ENCODE measurements at places on chromosomes 2 and 18.

DNA sequence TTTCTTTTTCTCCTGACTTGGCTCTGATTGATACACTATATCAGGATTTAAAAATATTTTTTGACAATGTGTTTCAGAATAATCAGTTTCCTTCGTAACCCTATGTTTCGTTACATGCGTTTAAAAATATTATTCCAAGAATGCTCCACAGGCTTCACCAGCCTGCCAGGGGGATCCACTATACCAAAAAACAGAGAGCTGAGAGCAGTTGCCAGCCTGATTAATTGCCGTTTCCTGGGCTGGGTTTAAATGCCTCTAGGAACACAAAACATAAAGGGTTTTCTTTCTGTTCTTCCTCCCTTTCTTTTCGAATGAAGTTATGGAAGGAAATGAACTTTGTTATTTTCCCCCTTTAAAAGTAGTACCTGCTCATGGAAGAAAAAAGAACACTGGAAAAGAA, 47.9 kb downstream of the LRRFIP1 start:
- H3K4me3 ChIP-seq = no peak overlapping the region
- H3K27ac ChIP-seq = peak overlapping the region; percentile 46
- H3K27me3 ChIP-seq = no peaks in the 10 kb centered on the region
- H3K4me1 ChIP-seq = peaks cover 83% of the 10 kb centered on the region
- H3K36me3 ChIP-seq = no peaks in the 10 kb centered on the region

DNA sequence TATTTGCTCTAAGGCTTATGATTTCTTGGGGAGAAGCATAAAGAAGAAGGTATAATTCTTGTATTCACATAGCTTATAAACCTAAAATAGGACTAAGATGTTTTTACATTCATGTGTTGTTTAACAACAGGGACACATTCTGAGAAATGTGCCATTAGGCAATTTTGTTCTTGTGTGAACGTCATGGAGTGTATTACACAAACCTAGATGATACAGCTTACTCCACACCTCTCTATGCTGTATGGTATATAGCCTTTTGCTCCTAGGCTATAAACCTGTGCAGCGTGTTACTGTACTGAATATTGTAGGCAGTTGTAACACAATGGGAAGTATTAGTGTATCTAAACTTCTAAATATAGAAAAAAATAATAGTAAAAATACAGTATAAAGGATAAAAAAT, 92.1 kb downstream of the PHLPP1 start:
- no peak for DNase-seq
- no peak overlapping the region for H3K27ac ChIP-seq
- no peaks in the 10 kb centered on the region for H3K27me3 ChIP-seq
- H3K4me3 ChIP-seq = no peak overlapping the region
- H3K4me1 ChIP-seq = peaks cover 37% of the 10 kb centered on the region
- H3K36me3 ChIP-seq = no peaks in the 10 kb centered on the region

DNA sequence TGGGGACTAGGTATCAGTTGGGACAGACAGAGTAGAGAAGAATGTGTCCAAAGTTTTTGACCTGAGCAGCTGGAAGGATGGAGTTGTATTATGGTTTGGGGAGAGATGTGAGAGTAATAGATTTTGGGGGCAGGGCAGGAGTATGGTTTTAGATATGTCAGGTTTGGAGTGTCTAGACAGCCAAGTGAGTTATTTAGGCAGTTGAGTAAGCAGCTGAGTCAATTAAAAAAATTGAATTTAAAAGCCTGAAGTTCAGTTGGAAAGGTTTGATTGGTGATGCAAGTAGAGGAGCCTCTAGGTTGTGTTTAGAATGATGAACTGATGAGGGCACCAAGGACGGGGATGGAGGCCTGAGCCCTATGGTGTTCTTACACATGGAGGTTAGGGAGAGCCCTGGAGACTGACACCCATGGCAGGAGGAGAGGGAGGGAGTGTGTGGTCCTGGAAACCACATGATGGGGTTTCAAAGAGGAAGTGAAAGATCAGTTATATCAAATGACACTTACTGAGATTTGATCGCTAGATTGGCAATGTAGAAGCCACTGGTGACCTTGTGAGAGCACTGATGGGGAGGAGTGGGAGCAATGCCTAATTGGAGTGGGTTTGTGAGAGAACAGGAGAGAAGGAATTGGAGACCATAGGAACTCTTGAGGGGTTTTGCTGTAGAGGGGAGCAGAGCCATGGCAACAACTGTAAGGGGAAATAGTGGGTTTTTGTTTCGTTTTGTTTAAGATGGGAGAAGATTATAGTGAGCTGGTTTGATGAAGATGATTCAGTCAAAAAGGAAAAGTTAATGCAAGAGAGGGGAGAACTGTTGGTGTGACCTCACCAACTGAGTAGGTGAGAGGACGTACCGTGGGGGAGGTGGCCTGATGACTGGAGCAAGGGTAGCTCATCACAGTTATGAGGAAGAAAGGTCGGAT, 10.3 kb downstream of the ITGA6 start:
- H3K4me1 ChIP-seq = peaks cover 91% of the 10 kb centered on the region
- DNase-seq = no peak
- H3K4me3 ChIP-seq = no peak overlapping the region
- no peaks in the 10 kb centered on the region for H3K27me3 ChIP-seq
- H3K36me3 ChIP-seq = no peaks in the 10 kb centered on the region

- no peaks in the 10 kb centered on the region for H3K36me3 ChIP-seq
- no peaks in the 10 kb centered on the region for H3K4me1 ChIP-seq
- no peak overlapping the region for H3K4me3 ChIP-seq
These were observed 58.2 kb downstream of the PMAIP1 start for GRCh38 chr18:59957957-59958356.

- H3K27me3 ChIP-seq = no peaks in the 10 kb centered on the region
These were observed 53.4 kb downstream of the SDC1 start for GRCh38 chr2:20171445-20171977.

DNA sequence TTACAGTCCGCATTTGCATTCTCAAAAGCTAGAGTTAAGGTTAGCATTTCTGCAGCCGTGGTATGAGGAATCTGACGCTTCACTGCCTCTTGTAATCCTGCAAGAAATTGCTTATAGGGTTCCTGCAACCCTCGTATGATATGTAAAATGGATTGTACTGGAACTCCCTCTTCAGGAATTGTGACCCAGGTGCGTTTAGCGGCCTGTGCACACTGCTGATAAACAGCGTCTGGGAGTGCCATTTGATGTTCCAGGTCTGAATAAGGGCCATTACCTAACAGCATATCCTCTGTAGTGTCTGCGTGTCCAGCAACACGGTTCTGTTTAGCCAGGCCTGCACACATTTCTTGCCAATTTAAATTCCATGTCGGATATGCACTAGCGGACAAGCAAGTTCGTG, 42.5 kb downstream of the CXCR4 start:
- no peak overlapping the region for H3K27ac ChIP-seq
- H3K27me3 ChIP-seq = no peaks in the 10 kb centered on the region
- no peaks in the 10 kb centered on the region for H3K36me3 ChIP-seq
- H3K4me1 ChIP-seq = no peaks in the 10 kb centered on the region
- no peak overlapping the region for H3K4me3 ChIP-seq

GRCh38 chr2:161946489-161947107, 127.4 kb downstream of the DPP4 start:
- no peaks in the 10 kb centered on the region for H3K36me3 ChIP-seq
- no peak overlapping the region for H3K27ac ChIP-seq
- H3K27me3 ChIP-seq = no peaks in the 10 kb centered on the region
- peaks cover 5% of the 10 kb centered on the region for H3K4me1 ChIP-seq
- DNase-seq = peak; percentile 18

- DNase-seq = no peak
- no peaks in the 10 kb centered on the region for H3K27me3 ChIP-seq
- no peak overlapping the region for H3K27ac ChIP-seq
- no peaks in the 10 kb centered on the region for H3K4me1 ChIP-seq
These were observed 114.6 kb upstream of the TEX51 start for GRCh38 chr2:126784045-126784444.

DNA sequence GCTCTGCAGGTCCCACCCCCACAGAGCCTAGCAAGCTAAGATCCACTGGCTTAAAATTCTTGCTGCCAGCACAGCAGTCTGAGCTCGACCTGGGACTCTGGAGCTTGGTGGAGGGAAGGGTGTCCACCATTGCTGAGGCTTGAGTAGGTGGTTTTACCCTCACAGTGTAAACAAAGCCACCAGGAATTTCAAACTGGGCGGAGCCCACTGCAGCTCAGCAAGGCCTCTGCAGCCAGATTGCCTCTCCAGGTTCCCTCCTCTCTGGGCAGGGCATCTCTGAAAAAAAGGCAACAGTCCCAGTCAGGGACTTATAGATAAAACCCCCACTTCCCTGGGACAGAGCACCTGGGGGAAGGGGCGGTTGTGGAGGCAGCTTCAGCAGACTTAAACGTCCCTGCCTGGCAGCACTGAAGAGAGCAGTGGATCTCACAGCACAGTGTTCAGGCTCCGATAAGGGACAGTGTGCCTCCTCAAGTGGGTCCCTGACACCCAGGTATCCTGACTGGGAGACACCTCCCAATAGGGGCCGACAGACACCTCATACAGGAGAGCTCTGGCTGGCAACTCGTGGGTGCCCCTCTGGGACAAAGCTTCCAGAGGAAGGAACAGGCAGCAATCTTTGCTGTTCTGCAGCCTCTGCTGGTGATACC, 20.0 kb upstream of the NEMP2 start:
- peaks cover 15% of the 10 kb centered on the region for H3K4me1 ChIP-seq
- no peak overlapping the region for H3K4me3 ChIP-seq
- DNase-seq = peak; percentile 51
- H3K27ac ChIP-seq = no peak overlapping the region
- no peaks in the 10 kb centered on the region for H3K27me3 ChIP-seq
- no peaks in the 10 kb centered on the region for H3K36me3 ChIP-seq

DNA sequence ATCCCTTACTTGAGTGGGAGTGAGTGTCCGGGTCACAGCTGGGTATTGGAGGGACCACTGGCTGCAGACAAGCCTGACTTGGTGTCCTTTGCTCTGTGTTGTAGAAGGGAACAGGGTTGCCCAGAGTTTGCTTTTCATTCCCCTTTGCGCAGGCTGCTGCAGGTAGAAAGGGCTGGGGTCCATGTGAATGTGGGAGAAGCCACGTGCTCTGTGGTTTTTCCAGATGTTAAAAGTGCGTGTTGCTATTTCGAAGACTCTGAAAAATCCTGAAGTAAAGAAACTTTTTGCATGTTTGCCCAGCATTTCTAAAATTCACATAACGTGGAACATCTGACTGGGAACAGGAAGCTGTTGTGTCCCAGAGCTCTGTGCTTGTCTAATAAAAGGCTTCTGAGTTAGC, 28.8 kb downstream of the GLI2 start:
- no peak overlapping the region for H3K4me3 ChIP-seq
- no peak overlapping the region for H3K27ac ChIP-seq
- no peaks in the 10 kb centered on the region for H3K36me3 ChIP-seq
- peaks cover 13% of the 10 kb centered on the region for H3K27me3 ChIP-seq
- no peak for DNase-seq
- no peaks in the 10 kb centered on the region for H3K4me1 ChIP-seq

- no peak for DNase-seq
- no peaks in the 10 kb centered on the region for H3K36me3 ChIP-seq
- H3K4me3 ChIP-seq = no peak overlapping the region
- H3K27ac ChIP-seq = no peak overlapping the region
- no peaks in the 10 kb centered on the region for H3K4me1 ChIP-seq
These were observed 79.7 kb upstream of the APCDD1 start for GRCh38 chr18:10374636-10375293.

DNA sequence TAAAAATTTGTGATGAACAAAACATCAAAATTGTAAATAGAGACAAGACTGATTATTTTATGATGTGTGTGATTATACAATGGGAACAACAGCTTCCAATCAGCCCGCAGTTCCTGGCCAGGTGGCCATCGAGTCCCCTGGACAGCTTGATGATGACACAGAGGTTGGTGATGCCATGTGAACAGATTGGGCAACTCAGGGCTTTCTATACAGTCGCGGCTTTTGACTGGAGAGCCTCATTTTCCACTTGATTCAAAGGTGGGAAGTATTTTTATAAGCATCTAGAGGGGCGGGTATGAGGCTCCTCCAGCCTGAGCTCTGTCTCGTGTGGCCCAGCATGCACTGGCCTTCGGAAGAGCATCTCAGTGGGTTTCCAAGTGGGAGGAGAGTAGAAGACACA, 14.9 kb upstream of the HPCAL1 start:
- no peak overlapping the region for H3K4me3 ChIP-seq
- H3K36me3 ChIP-seq = no peaks in the 10 kb centered on the region
- DNase-seq = no peak
- H3K27me3 ChIP-seq = no peaks in the 10 kb centered on the region

DNA sequence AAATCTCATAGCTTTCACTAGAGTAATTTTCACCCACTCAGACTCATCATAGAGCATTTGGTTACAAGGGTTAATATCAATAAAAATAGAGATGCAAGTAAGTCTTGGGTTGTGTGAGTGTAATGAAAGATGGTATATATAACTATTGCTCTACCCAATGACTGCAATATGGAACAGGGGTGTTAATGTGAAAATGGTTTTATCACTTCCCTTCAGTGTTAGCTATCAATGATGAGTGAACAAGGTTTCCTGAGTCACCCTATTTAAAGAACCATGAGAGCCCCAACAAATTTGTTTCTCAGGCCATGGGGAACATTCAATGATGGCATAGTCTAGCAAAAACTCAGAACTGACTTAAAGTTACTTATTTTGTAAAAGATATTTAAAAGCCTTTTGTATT, 1133.6 kb upstream of the ZEB2 start:
- no peaks in the 10 kb centered on the region for H3K36me3 ChIP-seq
- H3K27me3 ChIP-seq = no peaks in the 10 kb centered on the region
- no peak overlapping the region for H3K27ac ChIP-seq

DNA sequence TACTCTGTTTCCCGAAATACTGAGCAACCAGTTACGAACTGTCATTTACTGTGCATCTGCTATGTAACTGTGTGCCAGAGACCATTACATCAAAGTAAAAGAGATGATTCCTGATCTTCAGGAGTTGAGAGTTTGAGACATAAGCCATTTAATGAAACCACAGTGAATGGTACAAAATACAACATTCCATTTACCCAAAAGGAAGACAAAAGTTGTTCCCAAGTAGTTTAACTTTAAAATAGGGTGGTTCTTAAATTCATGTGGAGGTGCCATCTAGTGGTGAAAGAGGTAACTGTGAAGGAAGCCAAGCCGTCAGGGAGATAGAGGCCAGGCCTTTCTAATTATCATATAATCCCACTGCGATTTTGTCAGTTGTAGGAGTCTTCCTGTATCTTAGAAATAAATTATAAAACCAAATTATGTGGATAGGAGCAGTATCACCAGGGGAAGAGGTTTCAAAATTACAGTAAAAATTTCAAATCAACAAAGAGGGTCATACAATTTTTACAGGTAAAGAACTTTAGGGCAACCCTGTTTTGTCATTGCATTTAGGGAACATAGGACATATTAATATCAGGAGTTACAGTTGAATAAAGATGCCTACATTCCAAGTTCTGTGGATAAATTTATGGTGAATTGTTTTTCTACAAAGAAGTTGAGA, 67.7 kb downstream of the EPAS1 start:
- DNase-seq = peak; percentile 57
- no peak overlapping the region for H3K27ac ChIP-seq
- H3K36me3 ChIP-seq = peaks cover 85% of the 10 kb centered on the region
- no peak overlapping the region for H3K4me3 ChIP-seq

Measured in HepG2 (cell line).